Stomach (tissue), 19 donors: ENCODE measurements at places on chromosomes 3 and 15. TPM values are rescaled to one million over a fixed set of nuclear protein-coding genes. Genes with fewer than 3 reads are reported as not detected.

GRCh38 chr3:116153174-116153573 is 292.1 kb downstream of the LSAMP start:
- DNase-seq: no peak

- no peak for DNase-seq
These were observed 1006.6 kb downstream of the NAALADL2 start for GRCh38 chr3:175865724-175866123.

GRCh38 chr3:153866901-153867300 is 254.3 kb upstream of the ARHGEF26 start:
- no peak for DNase-seq

- DNase-seq: no peak
These were observed 6.0 kb downstream of the PLCL2 start for GRCh38 chr3:16890597-16891333.

GRCh38 chr15:45364271-45364670 is 14.1 kb downstream of the GATM start:
- DNase-seq: no peak

The CHST2 gene
- 2.3 TPM for total RNA-seq

The DUOX1 gene
- 114 TPM for total RNA-seq

The ADCY5 gene
- total RNA-seq: 79.9 TPM
